ENCODE measurements at places on chromosomes 4 and X.

DNA sequence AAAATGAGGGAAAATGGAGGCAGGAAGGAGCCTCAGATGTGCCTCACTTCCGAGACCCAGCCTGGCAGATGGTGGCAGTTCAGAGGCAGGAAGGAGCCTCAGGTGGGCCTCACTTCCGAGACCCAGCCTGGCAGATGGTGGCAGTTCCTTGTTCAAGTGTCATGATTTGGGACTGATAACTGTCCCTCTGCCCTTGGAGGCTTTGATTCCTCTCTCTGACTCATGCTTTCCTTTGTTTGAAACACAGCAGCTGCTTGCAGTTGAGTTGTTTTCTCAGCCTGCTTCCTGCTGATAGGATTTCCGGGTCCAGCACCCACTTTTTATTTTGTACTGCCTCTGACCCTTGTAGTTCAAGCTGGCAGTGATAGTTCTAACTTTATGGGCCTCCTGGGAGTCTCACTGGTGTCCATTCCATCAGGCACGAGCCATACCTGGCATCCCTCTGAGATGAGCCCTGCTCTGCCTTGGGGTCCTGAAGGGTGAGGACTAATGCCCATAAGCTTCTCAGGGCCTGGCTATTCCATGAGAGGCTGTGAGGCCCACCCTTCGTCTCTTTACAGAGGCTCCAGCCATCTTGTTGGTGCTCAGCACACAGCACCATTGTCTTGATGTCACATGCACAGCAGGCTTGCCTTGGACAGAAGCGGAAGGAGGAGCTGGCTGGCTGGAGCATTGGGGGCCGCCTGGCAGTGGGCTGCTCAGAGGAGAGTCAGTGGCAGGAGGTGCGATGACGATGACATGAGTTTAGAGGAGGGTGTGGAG lies 13.0 kb downstream of the RGS12 start:
- DNase-seq, result no peak

DNA sequence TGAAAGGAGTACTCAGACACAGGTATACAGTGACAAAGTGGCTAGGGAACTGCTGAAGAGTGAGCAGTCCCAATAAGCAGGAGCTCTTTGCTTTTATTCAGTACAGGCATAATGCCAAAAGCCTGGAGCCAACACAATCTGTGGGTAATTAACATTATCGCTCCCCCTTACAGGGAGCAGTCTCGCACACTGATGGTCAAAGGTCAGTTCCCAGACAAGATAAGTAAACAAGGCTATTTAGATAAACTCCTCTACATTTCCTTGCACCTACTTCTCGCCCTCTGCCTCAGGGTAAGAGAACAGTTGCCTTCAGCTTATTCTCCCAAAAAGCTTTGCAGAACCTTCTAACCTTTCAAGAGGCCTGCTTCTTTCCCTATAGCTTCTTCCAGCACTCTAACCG lies 73.9 kb upstream of the TAF9B start:
- no peak for DNase-seq

DNA sequence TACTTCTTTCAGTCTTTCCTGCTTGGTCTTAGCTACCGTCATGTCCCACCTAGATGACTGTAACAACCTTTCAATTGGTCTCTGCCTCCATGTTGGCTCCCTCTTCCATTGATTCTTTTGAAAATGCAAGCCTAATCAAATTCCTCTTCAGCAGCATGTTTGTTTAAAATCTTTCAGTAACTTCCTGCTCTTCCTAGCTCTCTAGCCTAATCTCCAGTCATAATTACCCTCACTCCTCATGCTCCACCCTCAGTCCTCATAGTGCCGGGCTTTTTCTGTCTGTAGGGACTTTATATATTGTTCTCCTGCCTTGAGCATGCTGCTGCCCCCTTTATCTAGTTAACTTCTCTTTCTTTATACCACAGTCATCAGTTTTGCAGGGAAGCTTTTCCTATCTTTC lies 12.1 kb downstream of the SNX25 start:
- DNase-seq, result no peak

DNA sequence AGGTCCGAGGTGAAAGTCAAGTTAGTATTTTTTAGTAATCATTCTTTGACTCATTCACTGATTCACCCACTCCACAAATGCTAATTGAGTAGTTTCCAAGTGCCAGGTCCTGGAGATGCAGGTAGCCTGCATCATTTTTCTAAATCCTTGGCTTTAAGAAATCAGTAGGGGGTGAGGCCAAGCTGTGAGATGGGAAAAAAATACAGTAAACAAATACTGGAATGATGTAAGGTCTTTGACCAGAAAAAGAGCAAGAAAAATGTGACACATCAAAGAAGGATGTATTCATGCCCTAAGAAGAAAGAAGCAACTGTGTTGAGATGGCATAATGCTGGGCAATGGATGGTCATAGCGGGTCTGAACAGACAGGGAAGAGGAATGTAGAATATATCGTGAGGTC lies 1386.6 kb downstream of the PCDH7 start:
- no peak for DNase-seq

GRCh38 chr4:53378171-53378482 lies 686 bp downstream of the FIP1L1 start:
- DNase-seq, result no peak
